Stimulated activated CD4-positive, alpha-beta T cell treated with anti-CD3 and anti-CD28 coated beads, Interleukin-1b, Interleukin-23, amount 100 ng/mL, for 48 hours (primary cell): ENCODE measurements at places on chromosomes 7 and 10.

GRCh38 chr7:371119-371778, 81.3 kb downstream of the FOXL3 start:
- DNase-seq: no peak

DNA sequence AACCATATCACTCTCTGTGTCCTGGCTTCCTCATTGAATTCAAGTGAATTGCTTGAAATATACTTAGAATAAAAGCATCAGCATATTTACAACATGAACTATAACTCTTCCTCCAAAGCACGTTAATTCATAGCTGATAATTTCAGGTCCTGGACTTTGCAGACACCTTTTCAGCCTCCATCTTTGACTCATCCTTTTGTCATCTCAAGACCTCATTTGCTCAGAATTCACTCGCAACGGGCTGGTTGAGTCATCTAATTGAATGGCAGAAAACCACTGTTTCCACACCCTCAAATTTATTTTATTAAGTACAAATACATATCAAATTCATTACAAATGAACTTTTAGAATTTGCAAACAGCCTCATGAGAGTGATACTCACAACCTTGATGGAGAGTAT, 545.7 kb downstream of the GATA3 start:
- DNase-seq: peak; percentile 15

GRCh38 chr7:139889186-139889871, 60.3 kb downstream of the TBXAS1 start:
- no peak for DNase-seq

DNA sequence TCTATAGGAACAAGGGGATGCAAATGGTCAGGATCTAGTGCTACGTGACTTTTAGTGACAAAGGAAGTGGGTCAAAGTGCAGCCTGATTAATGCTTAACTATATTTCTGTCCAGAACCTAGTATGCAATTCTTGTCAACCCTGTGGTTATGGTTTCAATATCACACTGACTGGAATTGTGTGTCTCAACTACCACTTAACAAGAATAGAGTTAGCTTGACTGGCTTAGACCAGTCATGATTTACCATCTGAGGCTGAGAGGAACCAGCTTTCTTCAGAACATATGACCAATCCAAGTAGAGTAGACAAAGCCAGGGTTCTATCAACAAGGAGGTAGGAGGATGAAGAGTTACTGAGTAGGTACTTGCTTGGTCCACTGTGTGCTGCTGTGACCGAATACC, 54.4 kb downstream of the MYPN start:
- DNase-seq: no peak

DNA sequence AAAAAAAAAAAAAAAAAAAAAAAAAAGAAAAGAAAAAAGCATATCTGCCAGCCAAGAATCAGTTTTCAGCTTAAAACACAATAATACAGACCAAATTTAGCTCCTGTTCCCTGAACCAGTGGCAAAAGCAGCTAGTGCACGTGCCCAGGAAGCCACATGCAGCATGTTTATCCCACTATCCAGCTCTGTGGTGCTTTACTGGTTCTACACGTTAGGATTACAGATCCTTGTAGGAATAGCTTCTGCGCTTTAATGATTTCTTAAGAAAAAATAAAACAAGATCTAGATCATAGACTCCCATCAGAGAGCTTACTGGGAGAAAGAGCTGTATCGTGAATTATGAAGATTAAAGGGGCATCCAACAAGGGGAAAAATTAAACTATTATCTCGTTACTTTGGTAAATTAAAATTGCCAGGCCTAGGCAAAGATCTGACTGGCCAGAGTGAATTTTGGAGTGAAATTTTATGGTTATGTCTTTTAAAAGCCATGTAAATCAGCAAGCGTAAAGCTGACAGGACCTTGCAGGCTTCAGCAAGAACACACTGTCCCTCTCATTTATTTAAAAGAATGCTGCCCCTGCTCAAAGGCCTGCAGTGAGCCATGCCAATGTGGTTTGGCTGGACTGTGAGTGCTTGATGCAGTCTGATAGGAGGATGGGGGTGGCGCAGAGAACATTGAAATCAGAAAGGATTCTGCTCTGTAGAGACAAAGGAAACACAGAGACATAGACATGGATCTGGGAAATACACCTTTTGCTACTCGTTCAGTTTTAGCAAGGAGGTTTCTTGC, 177.3 kb upstream of the PHYHIPL start:
- DNase-seq: no peak

DNA sequence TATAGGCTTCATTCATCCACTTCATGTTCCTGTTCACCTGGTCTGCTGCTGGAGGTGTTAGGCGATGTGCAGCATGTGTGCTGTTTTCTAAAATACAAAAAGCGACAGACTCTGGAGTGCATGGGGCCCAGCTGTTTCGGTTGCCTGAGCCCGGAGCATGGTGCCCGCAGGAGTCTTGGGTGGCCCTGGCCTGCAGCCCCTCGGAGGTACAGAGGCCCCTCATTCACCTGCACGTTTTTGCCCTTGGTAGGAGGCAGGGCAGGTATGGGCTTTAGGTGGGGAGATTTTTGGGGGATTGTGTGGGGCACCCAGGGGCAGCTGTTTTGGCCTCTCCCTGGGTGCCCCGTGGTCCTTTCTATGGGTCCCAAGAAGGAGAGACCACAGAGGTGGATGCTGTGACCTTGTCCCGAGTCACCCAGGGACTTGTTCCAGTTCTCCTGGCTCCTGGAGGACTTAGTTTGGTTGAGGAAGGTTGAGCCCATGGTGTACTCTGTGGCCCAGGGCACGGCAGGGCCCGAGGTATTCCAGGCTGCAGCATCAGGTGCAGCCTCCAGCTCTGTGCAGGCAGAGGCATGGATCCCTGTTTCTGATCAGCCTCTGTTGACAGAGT, 130.7 kb downstream of the TRRAP start:
- DNase-seq: no peak

DNA sequence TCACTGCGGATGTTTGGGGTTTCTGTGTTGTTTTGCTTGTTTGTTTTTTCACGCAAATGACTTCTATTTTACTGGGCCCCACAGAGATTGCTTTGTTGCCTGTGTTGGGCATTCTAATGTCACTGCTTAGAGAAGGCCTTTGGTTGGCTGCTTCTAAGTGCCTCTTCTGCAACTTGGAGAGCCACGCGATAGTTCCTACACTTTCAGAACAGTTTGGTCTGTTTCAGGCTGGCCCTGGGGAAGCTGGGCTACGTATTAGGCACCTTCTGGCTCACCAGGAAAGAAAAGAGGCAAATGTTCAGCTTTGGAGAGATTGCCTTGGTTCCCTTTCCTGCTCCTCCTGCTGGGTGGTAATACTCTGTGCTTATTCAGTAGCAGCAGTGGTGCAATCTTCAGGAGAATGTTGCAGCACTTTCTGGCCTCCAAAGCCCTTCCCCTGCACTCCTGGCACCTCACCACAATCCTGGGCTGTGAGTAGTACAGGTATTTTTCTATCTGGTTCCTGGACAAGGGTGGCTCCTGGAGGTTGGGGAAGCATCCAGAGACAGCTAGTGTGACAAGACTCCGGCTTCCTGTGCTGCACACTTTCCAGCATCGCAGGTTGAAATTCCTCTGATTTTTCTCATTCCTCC, 1.2 kb downstream of the ANTXRL start:
- no peak for DNase-seq

DNA sequence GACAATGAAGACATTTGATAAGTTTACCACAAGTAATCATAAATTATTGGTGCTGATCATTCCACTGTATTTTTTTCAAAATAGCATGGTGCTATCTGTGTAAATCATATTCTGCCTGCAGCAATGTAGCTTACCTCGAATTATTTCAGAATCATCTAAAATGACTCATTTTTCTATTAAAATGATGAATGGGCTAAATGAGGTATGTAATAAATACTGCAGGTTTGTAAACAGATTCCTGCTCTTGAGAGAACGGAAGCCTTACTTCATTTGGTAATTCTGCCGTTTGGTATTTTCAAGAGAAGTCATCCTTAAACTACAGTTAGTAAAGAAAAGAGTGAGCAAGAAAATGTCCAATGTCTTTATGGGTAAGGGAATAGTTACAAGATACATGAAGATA, 115.9 kb downstream of the CHCHD3 start:
- no peak for DNase-seq

DNA sequence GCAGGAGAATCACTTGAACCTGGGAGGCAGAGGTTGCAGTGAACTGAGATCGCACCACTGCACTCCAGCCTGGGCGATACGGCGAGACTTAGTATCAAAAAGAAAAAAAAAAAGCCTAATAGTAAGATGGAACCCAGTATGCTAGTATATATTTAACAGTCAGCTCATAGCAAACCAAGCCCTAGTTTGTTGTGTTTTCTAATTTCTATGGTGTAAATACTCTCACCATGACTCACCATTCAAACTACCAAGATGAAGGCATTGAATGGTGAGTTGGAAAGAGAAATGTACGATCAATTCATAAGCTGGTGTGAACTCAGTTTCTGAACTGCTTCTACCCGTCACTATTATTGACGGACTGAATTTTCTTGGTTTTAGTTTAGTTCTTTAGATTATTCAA, 173.7 kb upstream of the KAT6B start:
- no peak for DNase-seq

GRCh38 chr7:43249823-43250145, 137.3 kb downstream of the HECW1 start:
- no peak for DNase-seq

DNA sequence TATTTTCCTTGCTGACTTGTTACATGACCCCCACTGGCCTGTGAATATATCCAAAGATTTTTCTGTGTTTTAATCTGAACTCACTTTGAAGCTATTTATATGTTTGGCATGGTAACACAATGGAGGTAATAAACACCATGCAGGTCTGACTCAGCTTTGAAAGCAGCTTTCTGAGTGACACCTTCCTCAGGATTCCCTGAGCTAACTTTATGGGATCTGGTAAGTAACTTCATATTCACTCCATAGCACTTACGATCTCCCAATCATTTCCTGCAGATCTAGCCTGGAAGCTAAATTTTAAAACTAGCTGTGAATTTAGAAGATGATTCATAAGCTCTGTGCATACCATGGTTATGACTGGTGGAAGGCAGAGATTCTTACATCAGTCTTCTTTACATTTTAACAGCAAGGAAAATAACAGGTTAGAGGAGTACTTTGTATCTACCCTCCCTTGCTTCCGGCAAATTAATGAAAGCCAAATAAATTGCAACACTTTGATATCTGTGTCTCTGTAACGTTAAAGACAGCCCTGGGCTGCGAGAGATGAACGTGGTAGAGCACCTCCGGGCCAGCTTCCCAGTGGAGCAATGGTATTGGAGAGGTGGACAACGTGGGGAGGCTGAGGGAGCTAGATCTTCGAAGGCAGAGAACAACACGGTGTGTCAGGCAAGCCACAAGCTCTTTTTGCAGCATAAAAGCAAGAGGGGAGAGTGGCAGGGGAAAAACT, 170.2 kb upstream of the KLF14 start:
- no peak for DNase-seq

DNA sequence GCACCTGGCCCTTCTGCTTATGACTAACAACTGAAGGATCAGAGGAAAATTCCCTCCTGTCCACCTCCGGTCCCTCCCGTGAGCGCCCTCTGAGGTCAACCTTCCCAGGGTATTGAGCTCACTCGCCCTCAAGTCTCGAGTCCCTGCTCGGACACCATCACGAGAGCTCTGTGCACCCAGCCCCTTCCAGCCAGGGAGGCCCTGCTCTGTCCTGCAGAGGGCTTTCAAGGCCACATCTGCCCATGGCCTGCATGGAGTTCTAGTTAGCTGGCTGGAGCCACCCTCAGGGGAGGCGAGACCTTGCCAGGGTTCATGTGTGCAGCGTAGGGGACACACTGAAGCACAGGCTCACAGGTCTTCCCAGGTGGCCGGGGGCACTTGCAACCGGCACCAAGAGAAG, 110.9 kb upstream of the MACROH2A2 start:
- DNase-seq: no peak

DNA sequence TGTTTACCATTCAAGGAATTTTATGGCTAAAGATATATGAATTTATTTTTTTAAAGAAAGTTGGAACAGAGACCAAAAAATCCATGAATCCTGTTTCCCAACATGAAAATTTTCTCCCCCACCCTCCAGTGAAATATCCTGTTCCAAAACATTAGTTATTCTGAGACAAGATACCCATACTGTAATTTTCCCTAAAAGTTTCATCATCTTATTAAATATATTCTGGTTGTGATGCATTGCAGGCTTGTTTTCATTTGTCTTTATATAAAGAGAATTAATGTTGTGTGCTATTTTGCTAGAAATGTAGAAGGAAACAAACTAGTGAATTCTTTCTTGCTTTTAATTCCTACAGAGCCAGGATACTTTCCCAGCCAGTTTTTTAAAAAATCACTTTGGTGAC, 106.6 kb downstream of the EXOC4 start:
- DNase-seq: no peak

- no peak for DNase-seq
Measured at GRCh38 chr10:69573056-69573806, at the start of gene NEUROG3. NEUROG3 (minus strand) TSS chr10:69573422; CDS start chr10:69573043, 379 bp downstream.

- DNase-seq: no peak
Measured at GRCh38 chr10:42351745-42352144, 286.6 kb downstream of the ZNF33B start.

- DNase-seq: no peak
Measured at GRCh38 chr10:86168256-86168655, 198.3 kb downstream of the GRID1 start.

- DNase-seq: no peak
Measured at GRCh38 chr7:6165521-6166320, 106.7 kb downstream of the CYTH3 start.

DNA sequence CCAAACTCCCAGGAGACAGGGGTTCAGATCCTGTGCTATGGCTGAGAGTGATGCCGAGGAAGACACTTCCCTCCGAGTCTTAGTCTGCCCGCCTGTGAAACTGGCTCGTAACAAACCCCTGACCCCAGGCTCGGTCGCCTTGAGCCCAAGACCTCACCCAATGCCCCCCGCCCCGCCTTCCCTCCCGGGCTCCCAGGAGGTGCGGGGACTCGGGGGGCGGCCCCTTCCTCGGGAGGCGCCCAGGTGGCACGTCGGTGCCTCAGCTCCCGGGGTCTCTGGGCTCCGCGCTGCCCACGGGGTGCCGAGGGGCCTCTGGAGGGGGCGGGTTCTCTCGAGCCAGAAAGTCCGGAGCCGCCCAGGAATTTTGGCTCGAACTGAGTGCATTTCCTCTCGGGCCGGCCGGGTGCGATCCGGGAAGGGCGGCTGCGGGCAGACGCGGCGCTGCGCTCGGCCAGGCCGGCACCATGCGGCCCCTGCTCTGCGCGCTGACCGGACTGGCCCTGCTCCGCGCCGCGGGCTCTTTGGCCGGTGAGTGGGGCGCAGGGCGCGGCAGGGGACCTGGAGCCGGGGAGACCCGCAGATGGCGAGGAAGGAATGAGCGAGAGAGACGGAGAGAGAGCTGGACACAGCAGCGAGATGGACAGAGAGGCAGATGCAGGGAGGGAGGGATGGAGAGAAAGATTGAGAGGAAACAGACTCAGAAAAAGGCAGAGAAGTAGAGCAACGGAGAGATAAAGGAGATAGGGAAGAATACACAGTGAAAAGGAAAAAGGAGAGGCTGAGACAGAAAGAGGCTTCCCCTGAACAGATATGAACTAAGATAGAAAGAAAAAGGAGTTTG, at the start of gene PLAC9:
Gene PLAC9 (plus strand): TSS at position 432 of the 841 bp plus-strand sequence. CDS start 33 bp downstream, at position 465.
- DNase-seq: no peak

- DNase-seq: no peak
Measured at GRCh38 chr10:24642921-24643678, 80.6 kb downstream of the ARHGAP21 start.
